ENCODE measurements at places on chromosomes 13 and 19. TPM values are rescaled to one million over a fixed set of nuclear protein-coding genes. Genes with fewer than 3 reads are reported as not detected.

FAM98C gene
- total RNA-seq: 10.5 TPM

DNA sequence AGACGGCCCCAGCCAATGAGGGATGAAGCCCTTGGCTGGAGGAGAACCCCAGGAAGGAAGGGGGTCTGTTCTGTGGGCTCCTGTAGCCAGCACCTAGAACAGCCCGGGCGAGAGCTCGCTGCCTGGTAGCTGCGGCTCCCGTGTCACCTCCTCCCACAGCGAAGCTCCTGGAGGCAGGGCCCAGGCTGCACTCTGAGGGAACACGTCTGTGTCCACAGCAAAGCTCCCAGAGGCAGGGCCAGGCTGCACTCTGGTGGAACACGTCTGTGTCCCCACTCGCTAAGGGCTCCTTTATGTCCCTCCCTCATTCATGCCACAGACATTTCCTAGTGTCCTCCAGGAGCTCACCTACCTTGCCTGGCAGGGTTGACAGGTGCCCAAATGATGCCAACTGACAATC, 8.4 kb downstream of the TRAPPC6A start:
- DNase-seq: no peak

GRCh38 chr13:53466576-53466975, 438.0 kb downstream of the OLFM4 start:
- DNase-seq: no peak

GRCh38 chr13:44278166-44278565, 95.5 kb upstream of the SERP2 start:
- no peak for DNase-seq

DNA sequence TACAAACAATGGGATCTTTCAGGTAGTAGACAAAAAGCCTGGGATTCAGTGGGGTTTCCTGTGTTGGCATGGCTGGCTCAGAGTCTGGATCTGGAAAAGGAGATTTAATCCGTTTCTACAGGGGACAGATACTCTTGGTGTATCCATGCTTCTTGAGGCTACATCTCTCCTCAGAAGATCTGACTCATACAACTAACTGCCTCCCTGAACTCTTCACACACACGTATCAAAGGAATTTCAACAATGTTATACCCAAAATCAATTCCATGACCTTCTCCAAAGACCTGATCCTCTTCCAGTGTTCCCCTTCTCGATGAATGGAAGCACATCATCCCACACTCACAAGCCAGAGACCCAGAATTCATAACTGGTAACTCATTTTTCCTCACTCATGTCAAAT, 435.3 kb upstream of the NBEA start:
- DNase-seq: peak; percentile 54

ANGPTL4 gene
- 0.27 TPM for total RNA-seq

GRCh38 chr19:49019242-49019932, 2.5 kb upstream of the LHB start:
- peak; percentile 25 for DNase-seq

F2RL3 gene
- total RNA-seq: not detected

GRCh38 chr13:85040215-85040614, 759.0 kb downstream of the SLITRK6 start:
- DNase-seq: no peak

All from M059J (cell line).